Germinal center (tissue), 1 donor: ENCODE measurements at places on chromosomes 16 and 17.

GRCh38 chr16:28292731-28293600, 641 bp downstream of the SBK1 start:
- no peak for DNase-seq

GRCh38 chr16:56855946-56856345, 9.1 kb upstream of the SLC12A3 start:
- no peak for DNase-seq

DNA sequence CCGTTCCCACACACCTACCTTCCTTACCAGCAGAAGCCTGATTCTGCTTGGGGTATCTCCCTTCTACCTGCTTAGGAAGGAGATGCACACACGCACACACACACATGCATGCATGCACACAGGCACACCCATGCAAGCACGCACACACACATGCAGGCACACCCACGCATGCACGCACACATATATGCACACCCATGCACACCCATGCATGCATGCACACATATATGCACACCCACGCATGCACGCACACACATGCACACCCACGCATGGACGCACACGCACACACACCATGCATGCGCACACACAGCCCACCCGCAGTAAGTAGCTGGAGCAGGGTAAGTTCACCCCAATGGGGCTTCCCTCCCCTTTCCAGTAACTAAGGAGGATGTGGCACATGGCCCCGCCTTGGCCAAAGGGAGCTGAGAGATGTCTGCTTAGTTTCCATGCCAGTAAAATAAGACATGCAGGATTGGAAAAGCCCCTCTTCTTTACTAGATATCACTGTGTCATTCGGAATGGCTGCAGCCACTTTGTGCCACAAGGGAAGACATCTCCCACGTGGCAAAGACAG, 33.7 kb downstream of the ADCY9 start:
- no peak for DNase-seq

DNA sequence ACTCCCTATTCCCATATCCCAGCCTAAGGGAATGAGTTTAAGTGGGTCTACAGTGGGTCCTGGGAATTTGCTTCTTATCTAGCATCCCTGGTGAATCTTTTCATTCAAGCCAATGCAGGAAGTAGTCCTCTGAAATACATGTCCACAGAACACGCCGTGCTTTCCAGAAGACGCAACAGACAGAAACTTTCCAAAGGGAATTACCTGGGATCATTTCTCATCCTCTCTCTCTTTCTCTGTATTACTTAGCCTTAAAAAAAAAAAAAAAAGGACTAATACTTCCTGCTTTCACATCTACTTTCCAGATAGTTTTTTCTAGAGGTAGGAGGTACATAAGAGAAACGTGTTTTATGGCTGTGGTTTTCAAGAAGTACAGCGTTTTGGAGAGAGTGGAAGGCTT, 499.0 kb downstream of the MAF start:
- DNase-seq = no peak

- DNase-seq = no peak
Measured at GRCh38 chr17:17523001-17523730, 27.0 kb upstream of the RASD1 start.

DNA sequence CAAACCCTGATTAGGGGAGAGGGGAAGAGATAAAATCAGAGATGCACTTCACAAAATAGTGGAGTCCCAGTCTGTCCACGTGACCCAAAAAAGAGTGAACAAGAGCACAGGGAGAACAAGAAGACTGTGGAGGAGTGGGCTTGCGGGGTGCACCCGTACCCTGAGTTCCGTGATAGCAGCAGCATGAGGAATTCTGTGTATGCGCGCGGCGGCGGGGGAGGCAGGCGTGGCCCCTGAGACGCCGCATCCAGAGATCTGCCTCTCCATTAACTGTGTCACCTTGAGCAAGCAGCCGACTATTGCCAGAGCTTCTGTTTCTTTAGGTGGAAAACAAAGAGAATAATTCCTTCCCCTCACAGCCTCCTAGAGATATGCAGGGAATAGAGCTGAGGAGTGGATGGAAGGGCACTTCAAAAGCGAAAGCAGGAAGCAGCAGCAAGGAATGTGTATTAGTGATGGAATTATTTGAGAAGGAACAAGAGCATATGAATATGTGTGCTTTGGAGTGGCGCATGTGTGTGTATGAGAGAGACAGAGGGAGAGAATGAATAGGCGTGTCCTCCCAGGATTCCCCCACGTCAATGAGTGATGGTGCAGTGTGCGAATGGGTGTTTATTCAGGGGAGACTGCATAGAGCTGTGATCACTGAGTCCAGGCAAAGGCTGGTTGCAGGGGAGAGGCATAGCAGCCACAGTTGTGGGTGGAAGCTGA, 10.4 kb upstream of the SOX9 start:
- DNase-seq = no peak

GRCh38 chr17:77146882-77147281, 6.1 kb downstream of the SEC14L1 start:
- DNase-seq = no peak

- DNase-seq = no peak
Measured at GRCh38 chr16:28872952-28873351, 5.3 kb upstream of the ATP2A1 start.

DNA sequence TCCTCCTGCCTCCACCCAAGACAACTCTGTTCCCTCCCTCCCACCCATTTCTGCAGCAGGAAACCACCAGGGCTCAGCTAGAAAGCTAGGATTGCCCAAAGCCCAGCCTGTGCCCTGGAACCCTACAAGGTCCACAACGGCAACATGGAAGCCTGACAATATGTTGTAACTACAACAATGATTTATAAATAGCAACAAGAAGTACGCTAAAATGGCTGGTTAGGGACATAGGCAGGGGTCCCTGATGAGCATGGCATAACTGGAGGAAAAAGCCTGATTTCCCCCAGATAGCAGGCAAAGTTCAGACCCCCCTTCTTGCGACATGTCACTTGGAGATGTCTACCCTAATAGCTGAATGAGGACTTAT, 6.6 kb downstream of the ST3GAL2 start:
- DNase-seq = no peak

GRCh38 chr16:54431041-54431996, 144.7 kb upstream of the IRX3 start:
- no peak for DNase-seq

- DNase-seq = no peak
Measured at GRCh38 chr17:17785407-17785806, 51.4 kb downstream of the SREBF1 start.

DNA sequence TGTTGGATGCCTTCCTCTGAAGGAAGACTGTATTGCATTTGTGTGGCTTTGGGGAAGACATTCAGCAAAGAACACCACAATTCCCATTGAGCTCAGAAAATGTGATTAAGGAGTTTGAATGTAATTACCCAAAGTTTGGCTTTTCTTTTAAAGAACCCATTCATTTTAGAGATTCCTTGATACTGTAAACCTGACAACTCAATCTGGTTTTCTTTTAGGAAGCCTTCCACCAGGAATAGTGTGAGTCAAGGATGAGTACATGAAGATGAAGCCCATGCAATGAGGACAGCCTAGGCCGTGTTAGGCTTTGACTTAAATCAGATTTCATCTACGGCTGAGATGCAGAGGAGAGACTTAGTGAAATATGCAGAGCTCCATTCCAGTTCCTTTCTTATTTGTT, 271.7 kb upstream of the TBX2 start:
- DNase-seq = no peak

DNA sequence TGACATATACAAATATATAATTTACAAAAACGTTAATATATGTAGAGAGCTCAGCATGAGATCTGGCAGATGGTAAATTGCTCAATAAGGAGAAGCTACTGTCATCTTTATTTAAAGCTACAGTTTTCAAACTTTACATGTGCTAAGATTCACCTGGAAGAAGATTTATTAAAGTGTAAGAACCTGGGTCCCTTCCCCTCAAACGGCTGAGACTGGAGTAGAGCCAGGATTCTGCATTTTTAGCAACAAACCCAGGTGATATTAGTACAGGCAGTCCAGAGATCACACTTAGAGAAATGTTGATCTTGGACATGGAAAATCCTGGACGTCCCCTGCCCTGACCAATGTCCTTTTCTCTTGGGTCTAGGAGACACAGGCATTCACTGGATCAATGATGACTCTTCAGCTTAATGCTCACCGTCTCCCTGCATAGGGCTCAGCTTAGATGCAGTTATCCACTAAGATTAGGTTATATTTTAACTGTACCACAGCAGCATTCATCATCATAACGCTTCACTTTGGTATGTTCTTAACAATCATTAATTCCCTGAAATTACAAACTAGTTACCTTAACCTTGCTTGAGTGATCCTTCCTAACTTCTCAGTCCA, 20.4 kb downstream of the CDR2 start:
- DNase-seq = no peak

- DNase-seq = no peak
Measured at GRCh38 chr17:63542218-63542545, 8.1 kb upstream of the DCAF7 start.

DNA sequence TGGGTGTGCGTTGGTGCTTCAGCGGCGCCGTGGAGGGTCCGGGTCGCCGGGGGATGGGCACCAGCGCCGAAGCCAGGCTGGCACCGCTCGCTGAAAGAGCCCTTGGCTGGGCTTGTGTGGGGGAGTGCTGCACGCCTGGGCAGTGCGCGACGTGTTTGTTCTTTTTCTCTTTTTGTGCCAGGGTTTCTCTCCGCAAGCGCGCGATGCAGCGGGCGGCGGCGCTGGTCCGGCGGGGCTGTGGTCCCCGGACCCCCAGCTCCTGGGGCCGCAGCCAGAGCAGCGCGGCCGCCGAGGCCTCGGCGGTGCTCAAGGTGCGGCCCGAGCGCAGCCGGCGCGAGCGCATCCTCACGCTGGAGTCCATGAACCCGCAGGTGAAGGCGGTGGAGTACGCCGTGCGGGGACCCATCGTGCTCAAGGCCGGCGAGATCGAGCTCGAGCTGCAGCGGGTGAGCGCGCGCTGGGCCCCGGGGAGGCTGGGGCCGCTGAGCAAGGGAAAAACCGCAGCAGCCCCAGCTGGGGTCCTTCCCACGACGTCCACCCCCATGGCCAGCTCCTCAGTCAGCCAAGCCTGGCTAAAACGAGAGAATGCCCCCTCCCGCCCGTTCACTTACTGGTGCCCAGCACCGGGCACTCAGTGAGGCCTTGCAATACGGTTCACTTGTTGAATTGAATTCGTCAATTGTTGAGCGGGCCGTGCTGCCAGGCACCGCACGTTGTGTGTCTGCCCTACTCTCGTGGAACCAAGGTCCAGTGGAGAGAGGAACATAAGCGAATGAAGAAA, 541 bp downstream of the GPT2 start:
- peak; percentile 10 for DNase-seq

DNA sequence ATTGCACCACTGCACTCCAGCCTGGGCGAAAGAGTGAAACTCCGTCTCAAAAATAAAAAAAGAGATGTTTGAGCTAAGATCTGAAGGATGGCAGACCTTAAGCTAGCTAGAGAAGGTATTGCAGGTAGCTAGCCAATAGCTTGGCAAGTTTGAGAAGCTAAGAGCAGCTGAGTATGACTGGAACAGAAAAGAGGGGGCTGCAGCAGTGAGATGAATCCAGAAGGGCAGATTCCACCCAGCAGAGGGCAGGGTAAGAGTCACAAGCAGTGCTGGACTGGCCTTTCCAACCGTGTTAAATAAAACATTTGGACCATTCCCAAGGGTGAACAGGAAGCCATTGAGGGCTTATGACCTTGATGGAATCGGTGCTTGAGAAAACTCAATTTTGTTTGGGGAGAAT, 5.7 kb upstream of the PHAF1 start:
- no peak for DNase-seq

GRCh38 chr17:36932694-36933511, 4.4 kb upstream of the LHX1 start:
- no peak for DNase-seq

- DNase-seq = peak; percentile 60
Measured at GRCh38 chr16:10983159-10983558, 38.8 kb downstream of the CLEC16A start.

GRCh38 chr16:26911436-26911835, 155.3 kb upstream of the C16orf82 start:
- DNase-seq = no peak

DNA sequence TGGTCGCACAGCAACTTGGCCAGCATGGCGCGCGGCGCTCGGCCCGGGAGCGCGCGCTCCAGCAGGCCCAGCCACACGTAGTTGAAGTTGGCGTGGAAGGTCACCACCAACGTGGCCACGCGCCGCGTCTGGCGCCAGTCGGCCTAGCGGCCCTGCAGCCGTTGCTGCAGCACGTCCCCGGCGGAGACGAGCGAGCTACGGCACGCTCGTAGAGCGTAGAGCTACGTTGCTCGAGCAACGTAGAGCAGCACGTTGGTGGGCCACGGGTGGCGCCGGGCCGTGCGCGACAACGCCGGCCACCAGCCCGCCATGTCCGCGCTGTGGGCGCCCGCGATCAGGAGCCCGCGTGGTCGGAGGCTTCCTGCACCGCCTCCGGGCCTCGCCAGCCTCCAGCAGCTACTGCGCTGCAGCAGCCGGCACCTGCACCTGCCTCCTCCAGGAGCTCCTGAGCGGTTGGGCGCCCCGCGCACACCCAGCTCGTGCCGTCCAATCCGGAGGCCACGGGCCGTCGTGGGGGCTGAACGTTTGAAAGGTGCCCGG, 13.4 kb upstream of the SULT1A1 start:
- peak; percentile 74 for DNase-seq

DNA sequence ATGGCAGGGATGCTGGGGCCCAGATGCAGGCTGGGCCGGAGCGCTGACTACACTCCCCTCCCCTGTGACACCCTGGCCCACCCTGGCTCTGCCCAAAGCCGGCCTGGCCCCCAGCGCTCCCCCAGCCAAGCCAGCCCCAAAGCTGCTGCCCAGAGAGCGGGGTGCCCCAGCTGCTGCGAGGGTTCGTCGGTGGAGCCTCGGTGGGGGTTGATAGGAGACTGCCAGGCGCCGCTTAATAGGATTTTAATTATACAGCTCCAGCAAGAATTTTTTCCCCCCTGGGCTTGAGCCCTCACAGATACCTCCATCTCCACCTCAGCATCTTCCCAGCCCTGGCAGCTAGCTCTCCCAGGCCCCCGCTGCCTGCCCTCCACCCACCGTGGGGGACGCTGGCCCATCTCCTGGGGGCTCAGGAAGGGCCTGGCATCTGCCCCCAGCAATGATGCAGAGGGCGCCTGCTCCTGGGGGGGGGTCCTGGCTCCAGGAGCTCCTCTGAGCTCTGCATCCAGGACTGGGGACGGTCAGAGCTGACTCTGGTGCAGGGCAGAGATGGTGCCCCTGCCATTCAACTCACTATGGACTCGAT, 36.8 kb upstream of the DLX4 start:
- DNase-seq = no peak

GRCh38 chr17:39107973-39108372, 43.5 kb downstream of the PLXDC1 start:
- no peak for DNase-seq

GRCh38 chr16:64437706-64438324, 684.0 kb downstream of the CDH11 start:
- no peak for DNase-seq

GRCh38 chr17:46791531-46791930, 27.0 kb downstream of the WNT3 start:
- DNase-seq = no peak

DNA sequence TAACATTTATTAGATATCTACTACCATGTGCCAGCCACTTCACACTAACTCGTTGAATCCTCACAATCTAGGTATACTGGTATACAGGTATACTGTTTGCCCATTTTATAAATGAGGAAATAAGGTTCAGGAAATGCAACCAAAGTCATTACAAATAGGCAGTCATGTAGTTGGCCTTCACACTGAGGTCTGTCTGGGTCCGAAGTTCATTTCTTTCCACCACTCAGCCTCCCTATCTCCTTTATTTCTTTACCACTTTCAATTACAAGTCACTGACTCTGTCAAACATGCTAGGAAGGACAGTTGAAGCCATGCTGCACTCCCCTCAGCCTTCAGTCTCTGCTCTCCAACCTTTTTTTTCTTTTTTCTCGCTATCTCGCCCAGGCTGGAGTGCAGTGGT, 20.7 kb upstream of the SIAH1 start:
- no peak for DNase-seq
